ENCODE measurements at places on chromosomes 11 and 22. TPM values are rescaled to one million over a fixed set of nuclear protein-coding genes. Genes with fewer than 3 reads are reported as not detected.

GRCh38 chr22:37284126-37284804, 2.0 kb downstream of the CYTH4 start:
- H3K4me1 ChIP-seq, result no peaks in the 10 kb centered on the region
- no peak for DNase-seq
- no peaks in the 10 kb centered on the region for H3K36me3 ChIP-seq
- no peaks in the 10 kb centered on the region for H3K27me3 ChIP-seq

The SERHL2 gene
- 2.7 TPM for total RNA-seq

DNA sequence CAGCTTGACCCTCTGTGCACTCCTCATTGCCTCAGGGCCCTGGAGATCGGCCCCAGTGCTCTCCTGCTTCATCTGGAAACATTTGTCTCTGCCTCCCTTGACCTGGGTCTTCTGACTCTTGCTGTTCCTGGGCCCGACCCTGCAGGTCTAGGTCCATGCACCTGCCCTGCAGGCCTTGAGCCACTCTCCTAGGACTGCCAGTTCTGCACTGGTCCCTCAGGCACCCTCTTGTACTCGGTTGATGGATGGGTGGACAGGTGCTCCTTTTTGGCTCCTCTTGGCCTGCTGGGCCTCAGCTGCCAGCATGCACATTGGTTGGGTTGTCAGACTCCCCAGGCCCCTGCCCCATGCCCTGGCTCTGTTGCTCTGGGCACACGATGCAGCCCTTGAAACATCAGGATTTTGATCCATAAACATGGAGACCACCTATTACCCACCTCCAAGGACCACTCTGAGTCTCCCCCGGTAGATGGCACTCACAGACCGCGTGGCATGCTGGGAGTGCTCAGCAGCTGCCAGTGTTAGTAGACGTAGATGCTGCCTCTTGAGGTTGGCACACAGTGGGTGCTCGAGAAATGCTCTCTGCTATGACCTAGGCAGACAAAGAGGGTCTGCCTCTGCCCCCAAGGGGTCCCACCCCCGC, 20.2 kb upstream of the ACR start:
- no peak overlapping the region for H3K4me3 ChIP-seq
- DNase-seq, result no peak
- H3K36me3 ChIP-seq, result peaks cover 11% of the 10 kb centered on the region
- no peak overlapping the region for H3K27ac ChIP-seq

The OR51M1 gene
- total RNA-seq, result not detected

The HBB gene
- not detected for total RNA-seq

The NOX4 gene
- 3.0 TPM for total RNA-seq

The RIMBP3B gene
- total RNA-seq, result 0.77 TPM

DNA sequence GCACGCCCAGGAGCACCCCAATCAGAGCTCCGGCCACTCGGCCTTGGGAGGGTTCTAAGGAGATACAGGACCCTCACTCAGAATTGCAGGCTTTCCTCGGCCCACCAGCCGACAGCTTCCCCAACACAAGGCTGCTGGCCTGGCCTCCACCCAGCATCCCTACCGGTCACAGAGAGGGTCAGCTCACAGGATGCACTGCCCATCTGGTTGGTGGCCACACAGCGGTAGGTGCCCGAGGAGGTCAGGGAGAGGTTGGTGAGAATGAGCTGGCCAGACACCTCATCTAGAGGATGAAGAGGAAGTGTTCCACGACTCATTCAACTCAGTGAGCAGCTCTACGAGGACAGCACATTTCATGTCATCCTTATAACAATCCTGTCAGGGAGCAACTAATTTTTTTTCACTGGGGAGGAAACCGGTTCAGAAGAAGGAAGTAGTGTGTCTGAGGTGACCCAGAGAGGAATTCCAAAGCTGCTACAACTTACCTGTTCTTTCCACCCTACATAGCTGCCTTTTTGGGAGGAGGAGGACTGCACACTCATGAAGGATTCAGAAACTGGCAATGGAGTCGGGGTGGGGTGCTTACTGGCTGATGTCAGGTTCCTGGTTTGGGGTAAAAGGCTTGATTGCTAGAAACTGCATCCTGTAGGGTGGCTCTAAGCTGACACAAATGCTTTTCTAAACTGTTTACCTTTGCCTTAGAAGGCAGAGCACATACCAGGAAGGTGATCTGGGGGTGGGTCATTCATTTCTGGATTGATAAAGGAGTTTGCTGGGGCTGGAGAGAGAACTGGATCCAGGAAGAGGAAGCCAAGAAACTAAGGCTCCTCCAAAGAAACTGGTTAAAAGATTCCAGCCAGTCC, 3.3 kb downstream of the VSIG2 start:
- H3K27ac ChIP-seq, result no peak overlapping the region
- no peaks in the 10 kb centered on the region for H3K36me3 ChIP-seq
- H3K27me3 ChIP-seq, result peaks cover 88% of the 10 kb centered on the region
- peaks cover 3% of the 10 kb centered on the region for H3K4me1 ChIP-seq
- DNase-seq, result no peak

GRCh38 chr11:44886790-44887140, 63.9 kb downstream of the TP53I11 start:
- H3K4me1 ChIP-seq, result peaks cover 3% of the 10 kb centered on the region
- H3K27me3 ChIP-seq, result no peaks in the 10 kb centered on the region
- no peak overlapping the region for H3K4me3 ChIP-seq

The B4GALNT4 gene
- total RNA-seq, result 105 TPM

The C22orf42 gene
- not detected for total RNA-seq

The PARVG gene
- 1.3 TPM for total RNA-seq

The TRIM6 gene
- total RNA-seq, result 14.1 TPM

The KCNQ1OT1 gene
- total RNA-seq, result 1.2 TPM

The TMPRSS4 gene
- not detected for total RNA-seq

- no peak for DNase-seq
- H3K27ac ChIP-seq, result no peak overlapping the region
- H3K4me1 ChIP-seq, result no peaks in the 10 kb centered on the region
- no peak overlapping the region for H3K4me3 ChIP-seq
- no peaks in the 10 kb centered on the region for H3K27me3 ChIP-seq
Observed at GRCh38 chr11:1062075-1062820, 12.4 kb upstream of the MUC2 start.

DNA sequence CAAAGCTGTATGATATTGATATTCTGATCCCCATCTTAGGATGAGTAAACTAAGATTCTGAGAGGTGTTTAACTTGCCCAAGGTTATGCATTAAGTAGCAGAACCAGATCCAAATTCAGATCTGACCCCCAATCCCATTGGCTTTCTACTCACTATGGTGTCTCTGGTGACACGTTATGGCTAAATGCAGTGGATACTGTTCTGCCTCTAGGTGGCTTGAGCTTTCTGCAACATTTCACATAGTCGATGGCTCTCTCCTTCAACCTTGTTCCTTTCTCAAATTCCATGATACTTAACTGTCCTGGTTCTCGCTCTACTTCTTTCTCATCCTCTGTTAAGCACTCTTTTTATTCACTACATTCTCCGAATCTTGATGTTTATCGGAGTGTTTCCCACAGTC, 9.4 kb downstream of the C11orf97 start:
- no peaks in the 10 kb centered on the region for H3K4me1 ChIP-seq
- peak; percentile 30 for DNase-seq
- H3K4me3 ChIP-seq, result no peak overlapping the region
- H3K27ac ChIP-seq, result no peak overlapping the region
- no peaks in the 10 kb centered on the region for H3K27me3 ChIP-seq

The SESN3 gene
- total RNA-seq, result 36.8 TPM

GRCh38 chr22:20606041-20606783, 98.8 kb downstream of the MED15 start:
- H3K36me3 ChIP-seq, result no peaks in the 10 kb centered on the region
- no peak overlapping the region for H3K4me3 ChIP-seq
- peak; percentile 95 for DNase-seq
- no peak overlapping the region for H3K27ac ChIP-seq

The GPHA2 gene
- 1.3 TPM for total RNA-seq

GRCh38 chr22:41745968-41746367, 46.7 kb downstream of the MEI1 start:
- no peaks in the 10 kb centered on the region for H3K36me3 ChIP-seq
- no peak for DNase-seq
- no peaks in the 10 kb centered on the region for H3K27me3 ChIP-seq

GRCh38 chr22:20536590-20537324, 29.3 kb downstream of the MED15 start:
- H3K4me1 ChIP-seq, result no peaks in the 10 kb centered on the region
- peaks cover 11% of the 10 kb centered on the region for H3K36me3 ChIP-seq
- H3K27ac ChIP-seq, result no peak overlapping the region
- DNase-seq, result no peak
- no peak overlapping the region for H3K4me3 ChIP-seq

- H3K27me3 ChIP-seq, result no peaks in the 10 kb centered on the region
- H3K36me3 ChIP-seq, result peaks cover 17% of the 10 kb centered on the region
- H3K4me3 ChIP-seq, result no peak overlapping the region
- peaks cover 5% of the 10 kb centered on the region for H3K4me1 ChIP-seq
Observed at GRCh38 chr22:20459862-20460261, 22.2 kb upstream of the SCARF2 start.

DNA sequence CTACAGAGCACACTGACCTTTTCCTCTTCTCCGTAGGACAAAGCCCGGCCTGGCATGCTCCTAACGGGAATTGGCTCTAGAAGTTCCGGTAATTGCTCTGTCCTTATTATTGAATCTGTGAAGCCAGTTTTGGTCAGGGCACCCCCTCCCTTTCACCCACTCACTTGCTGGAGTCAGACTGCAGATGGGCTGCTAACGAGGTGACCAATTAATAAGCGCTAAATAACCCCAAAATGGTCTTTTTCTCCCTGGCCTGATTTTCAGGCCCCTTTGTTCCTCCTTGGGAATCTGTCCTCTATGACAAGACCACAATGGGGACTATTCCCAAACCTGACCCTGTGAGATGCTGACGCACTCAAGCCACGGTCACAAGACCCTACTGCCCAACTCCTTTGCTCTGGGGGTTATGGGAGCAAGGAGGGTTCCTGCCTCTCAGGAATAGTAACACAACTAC, 610.0 kb upstream of the CADM1 start:
- H3K36me3 ChIP-seq, result no peaks in the 10 kb centered on the region
- H3K27ac ChIP-seq, result no peak overlapping the region
- H3K4me1 ChIP-seq, result no peaks in the 10 kb centered on the region
- peaks cover 25% of the 10 kb centered on the region for H3K27me3 ChIP-seq
- H3K4me3 ChIP-seq, result no peak overlapping the region

DNA sequence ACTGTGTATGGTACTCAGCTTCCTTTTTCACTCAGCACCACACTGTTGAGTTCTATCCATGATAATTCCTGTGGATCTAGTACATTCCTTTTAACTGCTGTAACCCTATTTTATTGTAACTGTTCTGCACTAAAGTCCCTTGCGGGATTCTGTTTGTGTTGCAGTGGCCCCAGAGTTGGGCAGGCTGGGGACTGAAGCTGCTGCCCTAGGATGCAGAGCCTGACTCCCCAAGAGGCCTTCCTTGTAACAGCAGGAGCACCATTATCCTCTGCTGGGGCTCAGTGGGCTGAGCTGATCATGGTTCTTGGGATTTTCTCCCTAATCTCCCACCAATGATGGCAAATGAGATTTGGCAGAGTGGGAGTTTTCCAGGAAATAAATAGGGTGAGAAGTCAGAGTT, 77.7 kb downstream of the CABIN1 start:
- no peak overlapping the region for H3K27ac ChIP-seq
- H3K36me3 ChIP-seq, result peaks cover 79% of the 10 kb centered on the region
- no peaks in the 10 kb centered on the region for H3K4me1 ChIP-seq
- H3K4me3 ChIP-seq, result no peak overlapping the region

GRCh38 chr11:113540416-113541330, 65.5 kb upstream of the DRD2 start:
- H3K36me3 ChIP-seq, result no peaks in the 10 kb centered on the region
- H3K27me3 ChIP-seq, result peaks cover 3% of the 10 kb centered on the region
- peaks cover 19% of the 10 kb centered on the region for H3K4me1 ChIP-seq
- no peak overlapping the region for H3K27ac ChIP-seq

GRCh38 chr11:77303328-77303727, 1.8 kb upstream of the GDPD4 start:
- H3K27me3 ChIP-seq, result no peaks in the 10 kb centered on the region
- no peaks in the 10 kb centered on the region for H3K4me1 ChIP-seq
- H3K27ac ChIP-seq, result no peak overlapping the region
- H3K4me3 ChIP-seq, result no peak overlapping the region
- DNase-seq, result no peak

GRCh38 chr11:8948886-8949285, 6.1 kb upstream of the ASCL3 start:
- H3K4me3 ChIP-seq, result no peak overlapping the region
- no peak overlapping the region for H3K27ac ChIP-seq
- no peak for DNase-seq
- H3K27me3 ChIP-seq, result no peaks in the 10 kb centered on the region
- no peaks in the 10 kb centered on the region for H3K4me1 ChIP-seq

DNA sequence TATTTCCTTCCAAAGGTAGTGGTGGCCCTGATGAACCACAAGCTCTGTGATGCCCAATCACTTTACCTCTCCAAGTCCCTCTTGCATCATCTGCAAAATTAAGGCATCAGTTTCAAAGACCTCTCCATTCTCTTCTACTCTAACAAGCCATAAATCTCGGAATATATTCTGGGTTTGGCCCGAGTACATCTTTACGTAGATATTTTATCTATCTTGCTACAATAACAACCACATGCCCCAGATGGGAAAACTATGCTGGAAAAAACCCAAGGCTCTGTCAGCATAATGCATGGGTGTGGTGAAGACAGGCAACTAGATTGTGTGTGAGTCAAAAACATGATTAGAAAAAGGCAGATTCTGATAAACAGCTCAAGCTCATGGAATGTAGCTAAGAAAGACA, 228.2 kb upstream of the BLID start:
- no peaks in the 10 kb centered on the region for H3K27me3 ChIP-seq
- no peak for DNase-seq
- H3K4me1 ChIP-seq, result no peaks in the 10 kb centered on the region
